Activated naive CD4-positive, alpha-beta T cell treated with anti-CD3 and anti-CD28 coated beads, Interleukin-2, amount 10 ng/mL, durations not matched to agents 5 hours and 36 hours (primary cell): ENCODE measurements at places on chromosomes 16 and 17. TPM values are rescaled to one million over a fixed set of nuclear protein-coding genes. Genes with fewer than 3 reads are reported as not detected.

Gene HOXB7
- 0.48 TPM for total RNA-seq

Gene KCNAB3
- total RNA-seq: 11.4 TPM

Gene ZNF764
- total RNA-seq: 18.5 TPM

Gene SLC5A11
- not detected for total RNA-seq

Gene CX3CL1
- total RNA-seq: not detected

Gene CES1
- 0.60 TPM for total RNA-seq

Gene CLEC18C
- 0.38 TPM for total RNA-seq

Gene COG8
- total RNA-seq: 34.8 TPM

Gene KRT39
- total RNA-seq: not detected

Gene USH1G
- not detected for total RNA-seq

Gene SETD6
- 17.7 TPM for total RNA-seq

Gene DRC3
- not detected for total RNA-seq

Gene MYOCD
- total RNA-seq: not detected

Gene HOXB3
- total RNA-seq: 9.2 TPM

Gene EVPLL
- total RNA-seq: not detected

Gene ASPHD1
- total RNA-seq: not detected

Gene KCNJ18
- not detected for total RNA-seq

Gene NLK
- 11.0 TPM for total RNA-seq
